ENCODE measurements at places on chromosomes 7 and 10. TPM values are rescaled to one million over a fixed set of nuclear protein-coding genes. Genes with fewer than 3 reads are reported as not detected.

Gene TMEM184A
- total RNA-seq: 1.5 TPM

Gene NUTM2B
- not detected for total RNA-seq

Gene CLRN3
- not detected for total RNA-seq

Gene LOXL4
- not detected for total RNA-seq

Gene NANOS1
- total RNA-seq: 0.39 TPM

Gene NPY4R
- 0.07 TPM for total RNA-seq

Gene OPN4
- not detected for total RNA-seq

Gene NEUROG3
- not detected for total RNA-seq

Gene KDM7A
- 1.00 TPM for total RNA-seq

Gene NCOA4
- total RNA-seq: 176 TPM

Gene SORBS1
- total RNA-seq: 0.50 TPM

Gene PPP2R2D
- total RNA-seq: 30.1 TPM

- DNase-seq: peak; percentile 37
Measured at GRCh38 chr7:46291050-46291438, 370.0 kb upstream of the IGFBP3 start.

DNA sequence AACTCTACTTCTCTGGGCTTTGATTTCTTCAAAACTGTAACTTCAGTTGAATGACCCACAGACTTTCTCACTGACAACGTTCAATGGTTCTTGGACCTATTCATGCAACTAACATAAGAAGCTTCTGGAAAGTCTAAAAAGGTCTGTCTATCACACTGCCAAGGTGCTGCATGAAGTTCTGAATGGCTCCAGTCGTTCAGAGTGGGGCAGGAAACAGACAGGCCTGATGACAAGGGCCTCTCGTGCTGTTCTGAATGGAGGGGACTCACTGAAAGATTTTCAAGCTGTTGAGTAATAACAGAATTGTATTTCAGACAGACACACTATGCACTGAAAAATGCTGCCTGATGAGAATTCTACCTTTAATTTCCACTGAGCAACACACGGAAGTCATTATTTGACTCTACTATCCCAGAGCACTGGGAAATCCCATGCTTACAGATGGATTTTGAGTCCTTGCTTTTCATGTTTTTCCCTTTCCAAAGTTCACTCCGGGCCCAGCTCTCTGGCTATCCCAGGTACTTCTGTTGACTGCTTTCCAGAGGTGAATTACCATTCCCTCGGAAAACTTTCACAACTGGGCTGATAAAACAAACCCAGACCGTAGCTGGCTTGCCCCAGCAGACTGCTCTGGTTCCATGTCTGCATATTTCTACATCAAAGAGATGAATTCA is 204.9 kb upstream of the FRMD4A start:
- DNase-seq: no peak

GRCh38 chr10:114682532-114682931 is 24.5 kb upstream of the ABLIM1 start:
- no peak for DNase-seq

- no peak for DNase-seq
Measured at GRCh38 chr10:110042181-110042580, 34.4 kb downstream of the ADD3 start.

DNA sequence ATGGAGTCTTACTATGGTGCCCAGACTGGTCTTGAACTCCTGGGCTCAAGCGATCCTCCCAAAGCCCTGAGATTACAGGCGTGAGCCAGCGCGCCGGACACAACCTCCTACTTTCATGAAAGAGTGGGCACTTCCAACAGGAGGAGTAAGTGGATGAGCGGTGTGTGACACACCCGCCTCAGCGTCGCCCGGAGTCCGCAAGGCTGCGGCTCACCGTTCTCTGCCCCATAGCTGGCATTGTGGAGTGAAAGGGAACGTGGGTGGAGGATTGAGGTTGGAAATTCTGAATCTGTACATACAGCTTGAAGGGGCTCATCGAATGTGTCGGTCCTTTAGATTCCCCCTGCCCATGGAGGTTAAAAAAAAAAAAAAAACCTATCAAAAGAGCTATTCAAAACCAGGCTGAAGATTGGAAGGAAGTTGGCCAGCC is 524 bp upstream of the PRXL2A start:
- DNase-seq: no peak

GRCh38 chr10:120783867-120784266 is 67.3 kb upstream of the WDR11 start:
- DNase-seq: no peak

DNA sequence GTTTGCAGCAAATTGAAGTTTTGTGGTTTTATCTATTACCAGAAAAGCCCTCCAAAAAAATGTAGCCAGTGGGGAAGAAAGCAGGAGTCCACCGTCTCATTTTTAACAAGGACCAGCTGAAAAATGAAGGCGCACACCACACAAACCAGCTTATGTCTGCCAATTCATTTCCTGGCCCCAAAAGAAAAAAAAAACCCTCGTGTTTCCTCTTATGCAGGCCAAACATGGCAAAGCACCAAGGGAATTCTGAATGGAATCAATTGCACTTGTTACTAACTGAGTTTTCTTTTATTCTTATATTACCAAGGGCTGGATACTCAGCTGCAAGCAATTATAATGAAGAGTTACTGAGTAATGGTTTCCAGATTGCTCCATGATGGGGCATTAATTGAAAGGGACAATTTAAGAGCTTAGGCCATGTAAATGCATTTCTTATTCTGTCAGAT is 428.3 kb upstream of the NPVF start:
- no peak for DNase-seq

DNA sequence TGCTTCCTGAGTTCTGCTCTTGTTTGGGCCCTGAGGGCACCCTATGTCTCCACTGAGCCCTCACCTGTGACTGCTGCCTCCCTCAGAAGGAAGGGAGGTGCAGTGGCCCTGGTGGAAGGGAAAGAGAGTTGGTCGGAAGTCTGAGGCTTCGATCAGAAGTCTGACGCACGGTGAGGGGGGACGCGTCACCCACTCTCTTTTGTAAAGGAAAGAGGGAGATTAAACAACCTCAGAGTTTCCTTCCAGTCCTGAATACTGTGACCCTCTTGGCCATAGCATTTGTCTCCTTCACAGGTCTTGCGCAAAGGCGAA is 31.4 kb upstream of the TRIM8 start:
- DNase-seq: no peak

GRCh38 chr10:97759158-97759887 is 12.5 kb downstream of the SFRP5 start:
- peak; percentile 60 for DNase-seq

DNA sequence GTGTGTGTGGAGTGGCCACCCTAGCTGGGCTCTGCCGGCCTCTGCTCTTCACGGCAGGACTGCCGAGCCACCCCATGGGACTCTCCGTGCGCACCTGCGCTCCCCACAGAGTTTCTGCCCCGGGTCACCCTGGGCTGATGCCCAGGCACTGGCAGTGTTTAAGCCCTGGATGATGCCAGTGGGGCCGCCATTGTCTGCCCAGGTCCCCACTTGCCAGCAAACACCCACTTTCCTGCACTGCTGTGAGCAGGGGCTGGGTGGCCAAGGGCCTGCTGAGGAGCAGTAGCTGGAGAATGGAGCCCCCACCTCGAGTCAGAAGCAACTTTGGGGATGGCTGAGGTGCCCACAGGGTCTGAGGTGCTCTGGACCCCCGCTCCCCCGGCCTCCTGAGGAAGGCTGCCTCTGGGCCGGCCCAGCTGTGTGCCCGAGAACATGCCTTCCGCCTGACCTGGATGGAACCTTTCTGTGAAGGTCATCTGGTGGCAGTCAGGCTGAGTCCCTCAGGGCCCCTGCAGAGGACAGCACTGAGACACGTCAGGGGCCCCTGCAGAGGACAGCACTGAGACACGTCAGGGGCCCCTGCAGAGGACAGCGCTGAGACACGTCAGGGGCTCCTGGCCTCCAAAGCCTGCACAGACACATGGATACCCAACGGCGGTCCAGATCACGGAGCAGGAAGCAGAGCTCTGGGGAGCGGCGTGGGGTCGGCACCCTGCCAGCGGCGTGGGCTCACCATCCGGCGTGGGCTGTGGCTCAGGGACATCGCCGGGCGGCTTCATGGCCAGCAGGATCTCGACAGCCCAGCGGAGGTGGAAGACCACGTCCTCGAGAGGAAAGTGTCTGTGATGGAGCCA is 62.0 kb downstream of the CFAP46 start:
- no peak for DNase-seq

GRCh38 chr7:112049555-112050249 is 156.5 kb downstream of the DOCK4 start:
- DNase-seq: no peak

GRCh38 chr10:71735709-71736569 is 16.4 kb upstream of the C10orf105 start:
- DNase-seq: no peak

- peak; percentile 35 for DNase-seq
Measured at GRCh38 chr7:92609921-92610518, 19.8 kb upstream of the FAM133B start.

DNA sequence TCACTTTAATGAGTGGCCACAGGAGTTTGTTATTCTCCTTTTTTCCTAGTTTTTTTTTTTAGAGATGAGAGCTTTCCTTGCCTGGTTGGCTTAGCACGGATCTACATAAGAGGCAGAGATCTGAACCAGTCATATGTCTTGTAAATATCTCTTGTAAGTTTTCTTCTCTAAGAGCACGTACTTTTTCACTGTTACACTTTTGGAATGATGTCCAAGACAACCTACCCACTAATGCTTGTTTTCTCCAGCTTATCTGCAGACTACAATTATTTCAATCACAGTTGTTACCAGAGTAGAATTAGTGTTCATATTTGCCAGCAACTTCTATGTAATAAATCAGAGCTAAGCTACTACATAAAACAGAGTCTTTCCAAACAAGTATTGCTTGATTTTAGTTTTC is 444.6 kb downstream of the KCNMA1 start:
- no peak for DNase-seq

- DNase-seq: no peak
Measured at GRCh38 chr10:87798082-87798481, 19.9 kb downstream of the ATAD1 start.

GRCh38 chr7:3282457-3282856 is 18.6 kb upstream of the SDK1 start:
- DNase-seq: no peak

DNA sequence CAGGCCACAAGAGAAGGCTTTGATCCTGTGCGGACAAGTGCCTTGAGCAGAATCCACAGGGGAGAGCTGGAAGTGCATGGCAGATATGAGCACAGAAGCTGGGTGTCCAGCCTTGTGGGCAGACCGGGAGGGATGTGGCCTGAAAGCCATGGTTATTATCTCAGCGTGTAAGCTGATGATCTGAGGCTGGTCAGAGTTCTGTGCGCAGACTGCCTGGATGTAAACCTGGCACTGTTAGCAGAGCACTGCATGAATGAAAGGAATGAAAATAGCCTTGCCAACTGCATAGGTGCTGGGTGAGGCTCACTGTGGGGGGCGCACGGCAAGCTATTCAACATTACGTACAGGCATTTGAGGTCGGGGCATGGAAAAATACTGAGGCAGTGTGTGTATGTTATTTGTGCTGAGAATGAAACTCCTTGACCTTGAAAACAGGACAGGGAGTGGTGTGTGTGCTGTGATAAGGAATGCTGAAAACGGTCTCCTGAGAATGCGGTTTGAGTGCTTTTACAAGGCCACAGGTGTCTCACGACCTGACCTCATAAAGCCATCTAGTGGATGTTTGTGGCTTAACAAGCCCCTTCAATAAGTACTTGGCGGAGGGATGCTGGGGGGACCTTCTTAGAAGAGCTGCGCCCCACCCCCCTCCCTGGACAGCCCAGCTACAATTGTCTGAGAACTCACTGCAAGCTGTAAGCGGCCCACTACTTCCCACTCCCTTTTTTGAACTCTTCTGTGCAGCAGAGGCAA is 18.7 kb downstream of the AKR1C1 start:
- peak; percentile 44 for DNase-seq

DNA sequence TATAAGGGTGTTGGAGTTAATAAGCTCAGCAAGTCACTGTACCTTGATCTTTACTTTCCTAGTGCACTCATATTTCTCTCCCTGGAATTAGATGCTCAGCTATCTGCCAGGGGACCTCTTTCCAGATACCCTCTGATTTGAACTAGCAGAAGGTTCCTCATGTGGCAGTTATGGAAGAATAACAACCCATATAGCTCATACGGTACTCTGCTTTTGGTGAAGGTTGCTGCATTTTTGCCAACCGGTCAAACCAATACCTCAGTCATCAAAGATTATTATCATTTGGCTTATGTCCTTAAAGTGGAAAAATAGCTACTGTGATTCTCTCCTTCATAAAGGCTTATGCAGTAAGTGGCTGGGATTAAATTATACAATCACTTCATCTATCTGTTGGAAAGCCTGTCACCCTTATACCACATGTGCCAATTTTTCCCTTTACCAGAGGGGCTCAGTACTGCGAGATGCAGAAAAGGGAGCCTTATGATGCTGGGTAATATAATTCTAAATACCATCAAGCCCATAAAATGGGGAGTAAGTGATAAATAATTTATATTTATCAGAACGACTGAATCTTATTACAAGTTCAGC is 43.4 kb upstream of the PTER start:
- DNase-seq: no peak

DNA sequence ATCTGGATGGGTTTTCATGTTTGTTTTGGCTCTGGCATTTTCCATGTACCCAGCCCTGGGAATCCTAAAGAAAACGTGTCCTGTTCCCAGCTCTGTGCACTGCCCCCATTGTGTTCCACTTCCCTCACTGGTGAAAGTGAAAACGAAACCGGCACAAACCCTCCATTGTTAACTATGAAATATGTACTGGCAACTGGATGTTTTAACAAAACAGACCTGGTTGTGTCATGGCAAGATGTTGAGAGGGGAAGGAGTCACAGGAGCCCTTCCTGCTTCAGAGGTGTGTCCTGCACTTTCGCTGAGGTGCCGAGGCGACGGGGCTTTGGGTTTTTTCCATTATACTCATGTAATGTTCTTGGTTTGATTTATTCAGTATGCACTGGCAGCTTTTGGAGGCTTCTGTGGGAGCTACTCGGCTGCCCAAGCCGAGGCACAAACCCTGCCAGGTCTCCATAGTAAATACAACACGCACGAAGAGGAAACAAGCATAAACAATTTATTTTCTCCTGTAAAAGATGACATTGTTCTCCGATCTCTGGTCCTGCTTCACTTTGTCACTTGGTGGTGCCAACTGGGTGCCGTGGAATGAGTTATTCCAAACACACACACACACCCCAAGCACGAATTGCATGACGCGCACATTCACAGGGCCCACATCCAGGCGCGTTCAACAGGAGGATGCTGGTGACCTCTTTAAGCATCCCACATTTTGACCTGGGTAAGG is 118.2 kb downstream of the CDK6 start:
- peak; percentile 86 for DNase-seq

- DNase-seq: no peak
Measured at GRCh38 chr7:2639695-2640481, 8.1 kb downstream of the TTYH3 start.

Measured in HT1080 (cell line).